Amniotic stem cell (primary cell): ENCODE measurements at places on chromosomes 2 and 18.
A peak's percentile ranks its signal among the peaks of the same experiment; 100 is the strongest.

DNA sequence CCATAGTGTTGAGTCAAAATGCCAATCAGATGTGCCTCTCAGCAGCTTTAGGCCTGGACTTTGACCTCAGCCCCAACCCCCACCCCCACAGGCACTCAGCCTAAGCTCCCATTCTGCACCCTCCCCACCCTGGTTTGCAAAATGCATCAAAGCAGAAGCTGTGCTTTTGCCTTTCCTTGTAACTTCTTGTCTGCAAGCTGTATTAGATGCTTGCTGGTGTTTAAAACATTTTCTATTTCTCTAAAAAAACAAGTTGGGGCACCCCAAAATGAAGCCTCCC lies 26.6 kb upstream of the STEAP3 start:
- DNase-seq, result no peak

GRCh38 chr2:172287605-172288315 lies 139.6 kb upstream of the ITGA6 start:
- no peak for DNase-seq

DNA sequence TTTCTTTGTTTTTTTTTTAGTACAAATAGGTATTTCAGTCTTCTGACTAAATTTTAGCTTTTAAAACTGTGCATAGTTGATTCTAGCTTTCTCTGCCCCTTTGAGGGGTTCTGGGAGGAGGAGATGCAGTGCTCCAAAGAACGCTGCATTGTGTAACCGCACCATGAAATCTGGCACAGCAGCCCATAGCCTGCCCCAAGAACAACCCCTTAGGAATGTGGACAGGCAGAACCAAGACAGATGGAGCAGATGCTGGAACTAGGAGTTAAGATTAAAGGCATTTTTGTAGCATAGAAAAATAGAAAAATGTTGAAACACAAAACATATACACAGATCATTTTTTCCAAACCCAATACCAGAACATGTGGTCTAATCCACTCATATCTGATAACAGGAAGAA lies 187.5 kb downstream of the SCG2 start:
- no peak for DNase-seq

GRCh38 chr18:44731530-44732237 lies 51.0 kb downstream of the SETBP1 start:
- DNase-seq, result peak; percentile 27

DNA sequence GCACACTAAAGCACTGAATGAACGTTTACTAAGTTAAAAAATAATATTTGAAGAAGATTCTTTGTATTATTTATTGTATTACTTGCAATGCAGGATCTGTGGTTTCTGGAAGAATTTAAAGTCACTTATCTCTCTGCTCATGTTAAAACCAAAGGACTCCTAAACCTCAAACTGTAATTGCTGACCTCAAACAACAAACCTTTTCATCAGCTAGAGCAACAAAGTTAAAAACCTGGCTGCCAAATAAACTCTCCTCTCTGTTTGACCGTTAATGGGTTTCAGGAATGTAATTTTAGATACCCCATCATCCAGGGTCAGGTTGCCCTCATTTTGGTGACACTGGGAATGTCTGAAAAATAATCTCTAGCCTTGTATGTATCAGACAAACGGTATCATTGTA lies 239.1 kb downstream of the TGIF1 start:
- DNase-seq, result no peak

- no peak for DNase-seq
Observed at GRCh38 chr18:24876266-24876665, 415.8 kb downstream of the HRH4 start.

- DNase-seq, result no peak
Observed at GRCh38 chr2:24785671-24786321, 7.4 kb downstream of the PTRHD1 start.

DNA sequence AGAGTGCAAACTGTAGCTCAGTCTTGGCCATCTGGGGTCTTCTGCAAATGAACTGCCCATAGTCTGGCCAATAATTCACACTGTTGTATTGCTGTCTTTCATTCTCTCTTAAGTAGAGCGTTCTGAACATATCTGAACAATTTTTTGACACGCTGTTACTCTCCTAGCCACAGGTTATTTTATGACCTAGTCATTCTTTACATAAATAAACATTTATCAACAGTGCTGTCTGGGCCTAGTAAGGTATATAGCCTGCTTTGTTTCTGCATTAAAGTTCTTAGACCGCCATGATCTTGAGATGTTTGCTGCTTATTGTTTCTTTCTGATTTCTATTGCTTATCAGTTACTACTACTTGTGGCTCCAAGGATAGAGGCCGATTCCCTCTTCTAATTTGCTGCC lies 226.4 kb downstream of the NEDD4L start:
- DNase-seq, result no peak

DNA sequence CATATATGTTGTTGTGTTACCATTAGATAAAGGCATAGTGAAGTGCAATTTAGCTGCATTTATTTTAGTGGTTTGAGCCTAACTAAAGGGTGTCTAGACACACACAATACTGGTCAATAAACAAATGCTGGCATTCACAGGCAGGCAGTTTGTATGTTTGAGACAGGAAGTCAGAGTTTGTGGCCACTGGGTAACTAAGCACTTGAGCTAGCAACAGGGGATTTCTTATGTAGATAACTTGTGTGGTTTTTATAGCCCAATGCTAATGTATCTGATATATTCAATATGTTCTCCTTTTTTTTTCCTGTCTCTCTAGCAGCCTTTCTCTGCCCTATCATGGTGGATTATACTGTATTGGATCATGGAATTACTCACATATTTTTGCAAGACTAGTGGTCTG lies 38.1 kb downstream of the LRRTM4 start:
- DNase-seq, result no peak

DNA sequence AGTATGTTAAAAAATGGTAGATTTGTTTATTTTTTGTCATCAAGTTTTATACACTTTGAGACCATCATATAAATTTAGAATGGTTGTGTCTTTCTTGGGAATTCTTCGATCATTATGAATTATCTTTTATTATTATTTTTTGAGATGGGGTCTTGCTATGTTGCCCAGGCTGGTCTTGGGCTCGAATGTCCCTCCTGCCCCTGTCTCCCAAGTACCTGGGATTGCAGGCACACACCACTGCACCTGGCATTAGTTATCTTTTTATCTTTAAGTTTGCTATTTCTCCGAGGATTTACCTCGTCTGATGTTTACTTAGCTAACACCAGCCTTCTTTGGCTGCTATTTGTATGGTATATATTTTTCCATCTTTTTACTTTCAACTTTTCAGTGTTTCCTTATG lies 100.0 kb downstream of the BIRC6 start:
- DNase-seq, result no peak

GRCh38 chr18:24726727-24727492 lies 266.5 kb downstream of the HRH4 start:
- DNase-seq, result peak; percentile 52

DNA sequence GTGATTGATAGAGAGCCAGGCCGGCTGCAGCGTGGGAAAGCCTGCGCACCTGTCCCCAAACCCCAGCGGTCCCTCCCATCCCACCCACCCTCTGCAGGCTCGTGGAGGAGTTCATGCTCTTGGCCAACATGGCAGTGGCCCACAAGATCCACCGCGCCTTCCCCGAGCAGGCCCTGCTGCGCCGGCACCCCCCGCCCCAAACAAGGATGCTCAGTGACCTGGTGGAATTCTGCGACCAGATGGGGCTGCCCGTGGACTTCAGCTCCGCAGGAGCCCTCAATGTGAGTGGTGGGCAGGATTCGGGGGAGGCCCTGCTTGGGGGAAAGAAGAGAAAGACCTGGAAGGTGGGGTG lies 48.9 kb upstream of the ALPP start:
- DNase-seq, result no peak

DNA sequence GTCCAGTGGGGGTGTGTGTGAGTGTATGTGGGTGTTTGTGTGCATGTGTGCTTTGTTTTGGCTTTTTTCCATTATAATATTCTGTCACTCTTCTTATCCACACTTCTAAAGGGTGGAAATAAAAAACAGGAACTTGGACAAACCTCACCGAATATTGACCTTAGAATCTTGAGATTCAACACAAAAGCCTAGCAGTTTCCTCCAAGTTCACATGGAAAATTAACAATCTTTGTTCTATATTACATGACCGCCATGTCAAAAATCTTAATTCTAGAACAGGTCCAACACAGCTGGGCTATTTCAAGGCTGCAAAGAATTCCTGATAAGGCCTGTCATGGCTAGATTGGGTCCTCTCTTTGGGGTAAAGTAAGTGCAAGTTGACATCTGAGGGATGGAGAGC lies 169.3 kb upstream of the OSR1 start:
- no peak for DNase-seq

- no peak for DNase-seq
Observed at GRCh38 chr2:213696442-213696841, 412.2 kb downstream of the SPAG16 start.

- DNase-seq, result no peak
Observed at GRCh38 chr18:13366541-13366940, 148.0 kb downstream of the LDLRAD4 start.

DNA sequence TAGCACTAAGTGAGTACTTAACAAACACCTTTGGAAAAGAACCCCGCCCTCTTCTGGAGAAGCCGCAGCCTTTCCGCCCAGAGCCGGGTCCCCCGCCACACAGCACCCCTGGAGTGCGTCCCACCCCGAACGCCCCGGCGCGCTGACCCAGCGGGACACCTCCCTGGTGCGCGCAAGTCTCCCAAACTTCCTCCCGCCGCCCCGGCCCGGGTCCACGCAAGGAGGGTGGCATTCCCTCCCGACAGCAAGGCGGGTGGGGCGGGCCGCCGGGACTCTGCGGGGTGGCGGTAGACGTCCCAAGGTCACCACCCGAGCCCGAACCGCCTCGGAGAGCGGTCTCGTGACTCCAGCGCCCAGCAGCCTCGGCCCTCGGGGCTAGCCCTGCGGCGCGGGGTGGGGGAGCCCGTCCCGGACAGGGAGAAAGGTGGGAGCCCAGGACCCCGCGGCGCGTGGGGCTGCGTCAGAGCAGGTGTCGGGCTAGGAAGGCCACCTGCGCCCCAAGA lies 598 bp downstream of the CCDC93 start:
- no peak for DNase-seq

DNA sequence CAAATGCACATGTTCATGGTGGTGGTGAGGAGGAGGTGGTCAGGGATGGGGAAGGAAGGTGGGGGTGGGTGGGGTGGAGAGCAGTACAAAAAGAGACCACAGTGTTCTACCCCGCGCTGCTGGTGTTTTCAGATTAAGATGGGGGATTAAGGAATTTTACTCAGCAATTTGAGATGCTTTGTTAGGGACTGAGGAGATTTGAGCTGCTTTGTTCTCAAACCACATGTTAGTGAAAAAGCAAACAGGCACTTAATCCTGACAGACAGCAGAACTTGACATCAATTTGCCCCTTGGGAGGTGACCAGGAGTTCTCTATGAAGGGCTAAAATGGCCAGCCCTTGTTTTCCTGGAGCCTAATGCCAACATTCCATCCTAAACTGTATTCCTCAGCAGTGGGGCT lies 244.5 kb downstream of the MEIS1 start:
- DNase-seq, result no peak

GRCh38 chr2:54492335-54492734 lies 36.2 kb downstream of the SPTBN1 start:
- DNase-seq, result no peak
